ENCODE measurements at places on chromosomes 6 and 20. TPM values are rescaled to one million over a fixed set of nuclear protein-coding genes. Genes with fewer than 3 reads are reported as not detected.

The C6orf132 gene
- 2.6 TPM for total RNA-seq

The TCP11 gene
- total RNA-seq: not detected

The ULBP3 gene
- 2.9 TPM for total RNA-seq

The GJA10 gene
- total RNA-seq: not detected

The SLC2A10 gene
- 14.7 TPM for total RNA-seq

The TFAP2B gene
- total RNA-seq: not detected

The MYT1 gene
- not detected for total RNA-seq

The LPA gene
- 0.36 TPM for total RNA-seq

The SUMO4 gene
- total RNA-seq: 7.1 TPM

The HLA-DOA gene
- 9.7 TPM for total RNA-seq

The WFDC10B gene
- total RNA-seq: not detected

GRCh38 chr6:32609391-32609730, 19.7 kb upstream of the HLA-DRB1 start:
- no peak for DNase-seq

DNA sequence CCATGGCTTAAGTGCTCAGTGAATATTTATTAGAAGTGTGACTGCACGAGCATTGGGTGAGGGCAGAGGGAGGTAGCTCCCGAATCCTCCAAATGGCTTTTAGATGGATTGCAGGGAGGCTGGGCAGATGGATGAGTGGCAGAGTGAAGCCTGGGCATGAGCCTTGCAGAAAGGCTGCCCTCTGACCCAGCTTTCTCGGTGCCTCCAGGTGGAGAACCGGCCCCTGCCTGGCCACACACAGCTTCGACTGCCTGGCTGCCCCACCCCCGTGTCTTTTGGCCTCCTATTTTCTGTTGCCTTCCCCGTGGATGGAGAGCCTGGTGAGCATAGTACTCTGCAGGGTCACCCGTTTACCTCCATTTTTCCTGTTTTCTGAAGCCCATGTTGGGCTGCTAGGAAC, 3.4 kb downstream of the VARS2 start:
- DNase-seq: no peak

DNA sequence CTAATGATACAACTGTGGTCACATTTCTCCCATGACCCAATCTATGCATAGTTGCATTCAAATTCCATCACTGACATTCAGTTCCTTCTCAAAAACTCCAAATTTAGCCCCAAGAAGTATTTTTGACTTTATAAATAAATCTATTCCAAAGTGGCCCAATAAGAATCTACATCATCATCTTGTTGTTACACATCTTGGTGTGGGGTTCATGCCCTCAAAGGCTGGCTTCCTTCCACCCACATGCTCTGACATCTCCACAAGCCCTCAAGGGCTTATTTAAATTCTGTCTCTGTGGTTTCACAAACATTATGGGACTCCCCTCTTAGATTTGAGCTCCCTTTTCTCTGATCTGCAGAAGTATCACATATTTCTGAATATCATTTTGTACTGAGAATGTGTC, 585.3 kb upstream of the BTBD3 start:
- no peak for DNase-seq

- DNase-seq: no peak
Observed at GRCh38 chr20:41697861-41698559, 79.8 kb upstream of the CHD6 start.

GRCh38 chr20:19423097-19423899, 210.9 kb downstream of the SLC24A3 start:
- no peak for DNase-seq

DNA sequence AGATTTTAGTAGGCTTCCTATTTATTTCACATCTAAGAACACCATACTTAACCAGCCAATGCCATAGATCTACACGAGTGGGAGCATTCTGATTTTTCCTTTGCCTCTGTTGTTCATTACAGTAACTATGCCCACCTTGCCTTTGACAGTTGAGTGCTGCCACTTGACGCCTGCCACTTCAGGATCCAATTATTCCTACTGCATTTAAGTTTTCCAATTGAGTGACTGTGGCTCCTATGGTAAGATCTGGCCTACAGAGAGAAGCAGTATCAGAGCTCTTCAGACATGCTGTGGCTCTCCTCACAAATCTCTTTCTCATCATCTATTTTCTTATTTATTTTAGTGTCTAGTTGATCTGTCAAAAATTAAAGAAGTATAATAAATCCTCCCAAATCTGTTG, 403.0 kb upstream of the SPTLC3 start:
- DNase-seq: no peak

GRCh38 chr20:36243726-36244125, 7.4 kb downstream of the AAR2 start:
- no peak for DNase-seq

- DNase-seq: no peak
Observed at GRCh38 chr20:3203315-3204123, 963 bp downstream of the DDRGK1 start.

DNA sequence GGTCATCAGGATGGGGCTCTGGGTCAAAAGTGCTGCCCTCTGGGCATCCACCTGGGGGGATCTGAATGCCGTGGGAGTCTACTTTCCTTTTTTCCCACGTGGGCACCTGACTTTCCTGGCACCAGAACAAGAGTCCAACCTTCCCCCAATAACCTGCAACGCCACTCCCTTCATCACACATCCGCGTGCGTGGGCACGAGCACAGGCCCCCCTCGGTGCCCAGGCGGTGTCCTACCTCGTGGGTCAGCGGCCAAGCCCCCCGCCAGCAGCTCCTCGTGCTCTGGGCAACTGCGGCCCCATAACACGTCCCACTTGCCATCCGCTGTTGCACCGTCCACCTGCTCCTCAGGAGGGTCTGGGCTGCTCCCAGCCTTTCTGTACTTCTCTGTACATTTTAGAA, 87.0 kb downstream of the YTHDF1 start:
- DNase-seq: peak; percentile 35

GRCh38 chr6:129709196-129709768, 695 bp downstream of the ARHGAP18 start:
- DNase-seq: no peak

DNA sequence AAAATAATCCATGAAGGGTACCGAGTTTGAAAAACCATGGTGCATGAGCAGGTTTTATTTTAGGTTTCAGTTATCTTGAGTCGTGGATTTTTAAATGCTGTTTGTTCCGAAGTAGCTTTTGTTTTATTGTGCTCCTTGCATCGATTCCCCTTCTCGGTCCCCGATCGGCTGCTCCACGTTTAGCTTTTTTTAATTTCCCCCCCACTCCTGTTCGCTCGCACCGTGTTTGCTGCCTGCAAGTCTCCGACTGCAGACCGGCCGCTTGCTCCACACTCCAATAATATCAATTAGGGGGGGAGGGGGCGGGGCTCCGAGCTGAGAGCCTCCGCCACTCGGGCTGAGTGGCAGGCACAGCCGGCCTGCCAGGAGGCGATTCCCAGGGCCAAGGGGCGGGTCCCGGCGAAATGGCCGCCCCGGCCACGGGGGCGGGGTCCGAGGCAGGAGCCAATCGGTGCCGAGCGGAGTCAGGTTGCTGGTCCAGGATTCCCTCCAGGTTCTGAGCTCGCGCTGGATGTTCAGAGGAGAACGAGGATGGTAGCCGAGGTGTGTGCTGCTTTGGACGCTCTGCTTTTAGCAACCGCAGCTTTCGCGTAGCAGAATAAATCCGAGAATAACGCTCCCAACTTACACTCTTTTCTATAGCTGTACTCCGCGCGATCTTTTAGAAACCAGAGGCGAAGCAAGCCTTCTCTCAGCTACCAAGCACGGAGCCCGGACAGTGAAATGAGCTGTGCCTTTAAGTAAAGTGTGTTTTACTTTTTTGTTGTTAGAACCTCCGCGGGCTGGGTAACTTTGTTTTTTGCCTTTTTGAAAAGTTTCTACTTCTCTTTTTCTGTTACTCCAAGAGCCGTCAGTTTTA, at the start of gene EPHA7:
Gene EPHA7, minus strand, starts transcription at position 256 of the 859 bp plus-strand sequence. Its CDS starts 218 bp downstream, at position 38.
- DNase-seq: peak; percentile 94

- DNase-seq: no peak
Observed at GRCh38 chr20:41475503-41475902, 108.9 kb upstream of the EMILIN3 start.

DNA sequence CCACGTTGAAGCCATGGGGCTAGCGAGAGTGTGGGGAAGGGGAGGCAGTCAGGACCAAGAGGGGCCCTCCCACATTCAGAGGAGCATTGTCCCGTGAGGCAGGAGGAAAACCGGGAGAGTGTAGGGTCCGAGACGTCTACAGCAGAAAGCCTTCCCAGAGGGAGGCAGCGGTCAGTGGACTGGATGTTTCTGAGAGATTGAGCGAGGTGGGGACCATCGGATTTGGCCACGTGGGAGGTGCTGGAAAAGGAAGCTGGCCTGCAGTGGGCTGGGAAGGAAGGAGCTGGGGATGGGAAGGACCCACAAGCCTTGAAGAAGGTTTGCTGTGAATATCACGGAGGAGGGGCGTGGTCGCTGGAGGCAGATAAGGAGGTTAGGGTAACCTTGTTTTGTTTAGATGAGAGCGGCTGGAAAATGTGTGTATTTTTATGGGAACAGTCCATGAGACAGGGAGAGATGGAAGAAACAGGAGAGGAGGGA, 119.0 kb upstream of the RNF24 start:
- DNase-seq: no peak

DNA sequence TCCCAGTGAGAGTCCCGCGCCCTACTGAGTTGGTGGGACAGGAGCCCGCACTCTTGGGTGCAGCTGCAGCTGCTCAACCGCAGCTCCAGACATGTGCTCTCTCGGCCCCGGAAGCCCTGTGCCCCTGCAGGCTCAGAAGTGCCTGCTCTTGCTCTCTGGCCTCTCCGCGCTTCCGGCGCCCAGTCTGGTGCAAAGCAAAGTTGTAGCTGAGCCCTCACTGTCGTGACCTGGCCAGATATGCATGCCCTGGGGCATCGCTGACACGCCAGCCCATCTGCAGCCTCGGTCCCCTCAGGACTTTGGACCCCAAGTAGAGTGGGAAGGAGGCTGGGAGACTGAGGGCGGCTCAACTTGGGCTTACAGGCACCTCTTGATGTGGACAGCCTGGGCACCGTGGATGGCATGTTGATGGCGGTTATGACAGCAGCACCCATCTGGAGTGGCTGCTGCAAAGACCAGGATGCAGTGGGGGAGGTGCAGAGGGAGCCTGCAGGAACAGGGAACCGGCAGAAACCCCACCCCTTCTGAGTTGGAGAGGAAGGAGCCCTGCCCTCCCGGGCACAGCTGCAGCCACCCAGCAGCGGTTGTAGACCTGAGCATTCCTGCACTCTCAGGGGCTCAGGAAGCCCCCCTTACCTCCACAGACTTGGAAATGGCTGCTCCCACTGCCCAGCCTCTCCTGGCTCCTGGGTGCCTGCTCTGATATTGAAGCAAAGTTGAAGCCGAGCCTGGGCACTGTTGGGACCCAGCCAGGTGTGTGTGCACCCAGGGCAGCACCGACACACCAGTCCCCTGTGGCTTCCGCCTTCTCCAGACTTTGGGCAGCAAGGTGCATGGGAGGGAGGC, 462.6 kb downstream of the TBC1D32 start:
- no peak for DNase-seq

DNA sequence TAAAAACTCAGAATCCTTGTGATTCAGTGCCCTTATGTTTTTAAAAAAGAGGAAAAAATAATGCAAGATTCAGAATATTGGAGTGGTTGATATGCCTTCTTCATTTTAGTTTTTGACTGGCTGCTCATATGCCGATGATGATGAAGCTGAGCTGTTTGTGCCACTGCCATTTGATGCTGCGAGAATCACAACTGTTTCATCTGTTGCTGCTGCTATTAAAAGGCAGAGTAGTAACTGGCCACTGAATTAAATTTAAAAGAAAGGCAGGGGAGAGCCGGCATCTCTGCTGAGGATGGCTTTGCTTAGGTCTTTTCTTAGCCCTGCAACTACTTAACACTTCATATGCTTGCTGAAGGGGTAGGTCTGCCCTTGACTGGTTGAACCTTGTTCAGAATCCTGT, 33.1 kb downstream of the CDS2 start:
- no peak for DNase-seq

DNA sequence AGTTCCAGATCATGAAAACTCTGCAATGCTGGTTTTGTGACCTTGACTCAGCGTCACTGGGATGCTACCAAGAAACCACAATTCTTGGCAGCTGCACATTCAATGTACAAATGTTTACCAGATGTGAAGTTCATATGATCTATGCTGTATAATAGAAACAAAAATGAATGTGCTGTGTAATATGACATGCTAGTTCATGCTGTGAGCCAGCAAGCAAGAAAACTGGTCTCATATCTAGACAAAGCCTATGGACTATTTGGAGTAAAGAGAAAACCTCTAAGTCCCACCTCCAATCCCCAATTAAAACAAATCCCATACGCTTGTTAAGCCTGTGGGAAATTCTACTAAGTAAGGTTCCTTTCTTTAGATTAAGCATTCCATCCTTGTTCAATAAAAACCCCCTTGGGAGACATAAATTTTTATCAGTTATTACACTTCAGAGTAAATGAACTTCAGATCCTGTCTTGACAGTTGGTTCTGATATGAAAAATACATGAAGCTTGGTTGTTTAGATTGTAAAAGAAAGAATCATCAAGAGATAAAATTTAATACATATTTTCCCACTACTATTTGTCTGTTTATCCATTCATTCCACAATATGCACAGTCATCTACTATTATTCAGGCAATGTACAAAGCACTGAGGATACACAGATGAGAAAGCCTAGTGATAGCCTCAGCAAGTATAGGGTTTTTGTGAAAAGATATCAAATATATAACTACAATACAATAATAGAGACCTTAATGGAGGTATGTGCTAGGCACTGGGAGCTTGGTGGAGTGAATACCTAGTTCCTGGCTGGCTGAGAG, 20.1 kb downstream of the COL21A1 start:
- DNase-seq: no peak

- no peak for DNase-seq
Observed at GRCh38 chr20:47181056-47181862, 175.2 kb downstream of the ZMYND8 start.

DNA sequence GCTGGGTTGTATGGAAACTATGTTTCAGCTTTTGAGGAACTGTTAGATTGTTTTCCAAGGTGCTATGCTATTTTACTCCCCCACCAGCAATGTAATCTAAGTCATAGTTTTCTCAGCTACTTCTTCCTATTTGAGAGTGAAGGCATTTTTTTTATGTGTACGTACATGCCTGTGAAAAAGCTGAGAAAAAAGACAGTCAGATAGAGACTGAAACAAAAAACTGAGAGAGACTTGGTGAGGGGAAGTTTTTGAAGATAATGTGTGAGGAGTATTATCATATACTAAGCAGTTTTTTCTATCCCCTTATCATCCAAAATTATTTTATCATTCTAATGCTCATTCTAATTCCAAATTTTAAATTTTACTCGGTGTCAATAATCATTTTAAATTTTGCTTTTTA, 780.0 kb downstream of the BCKDHB start:
- no peak for DNase-seq

DNA sequence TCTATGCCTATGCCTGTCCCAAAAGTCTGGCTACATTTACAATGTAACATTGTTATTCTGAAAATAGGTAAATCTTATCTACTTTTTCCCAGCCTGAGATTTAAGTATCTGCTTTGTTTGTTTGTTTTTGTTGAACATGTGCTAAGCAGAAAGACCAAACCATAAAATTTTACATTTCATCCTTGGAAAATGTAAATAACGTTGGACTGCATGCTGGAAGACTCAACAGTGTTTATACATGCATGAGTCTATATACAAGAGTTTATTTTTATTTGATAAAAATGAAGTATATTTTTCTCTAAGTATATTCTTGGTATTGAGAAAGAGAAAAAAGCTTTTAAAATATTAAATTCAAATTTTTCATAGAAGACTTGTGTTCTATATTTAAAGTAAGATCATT, 12.1 kb upstream of the PDE10A start:
- no peak for DNase-seq
